ENCODE measurements at places on chromosomes 6 and 20. TPM values are rescaled to one million over a fixed set of nuclear protein-coding genes. Genes with fewer than 3 reads are reported as not detected.

HLA-DRA gene
- total RNA-seq = 375 TPM

LPA gene
- 1.3 TPM for total RNA-seq

MUC21 gene
- 7.1 TPM for total RNA-seq

RHAG gene
- 0.52 TPM for total RNA-seq

- no peak for DNase-seq
These were observed 26.1 kb upstream of the ZNF831 start for GRCh38 chr20:59137532-59137931.

DNA sequence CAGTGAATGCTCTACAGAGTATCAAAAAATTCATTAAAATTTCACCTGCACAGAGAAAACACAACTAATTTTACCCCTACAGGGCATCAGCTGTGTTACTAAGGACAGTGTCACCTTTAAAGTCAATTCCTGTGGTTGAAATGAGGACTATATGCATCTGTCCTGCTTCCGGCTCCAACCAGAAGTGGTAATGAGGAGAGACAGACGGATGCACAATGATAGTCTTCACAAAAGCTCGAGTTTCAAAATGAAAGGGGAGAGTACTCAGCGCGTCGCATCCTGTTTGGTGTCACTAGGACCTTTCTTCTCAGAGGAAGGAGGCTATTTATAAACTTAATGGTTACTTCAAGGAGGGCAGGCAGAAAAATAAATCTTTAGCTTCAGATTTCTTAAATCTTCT is 86.5 kb downstream of the LYRM4 start:
- no peak for DNase-seq

GRCh38 chr6:31572041-31572911 is at the start of gene LTA:
TSS of gene LTA (plus strand) at chr6:31572289. CDS start at chr6:31572743, 454 bp downstream.
- no peak for DNase-seq

- no peak for DNase-seq
These were observed 42.7 kb upstream of the AGPAT4 start for GRCh38 chr6:161316531-161316930.

- DNase-seq = no peak
These were observed 1.4 kb upstream of the SRXN1 start for GRCh38 chr20:654417-654750.

- peak; percentile 75 for DNase-seq
These were observed 33.3 kb upstream of the SLC22A16 start for GRCh38 chr6:110509617-110510241.

DNA sequence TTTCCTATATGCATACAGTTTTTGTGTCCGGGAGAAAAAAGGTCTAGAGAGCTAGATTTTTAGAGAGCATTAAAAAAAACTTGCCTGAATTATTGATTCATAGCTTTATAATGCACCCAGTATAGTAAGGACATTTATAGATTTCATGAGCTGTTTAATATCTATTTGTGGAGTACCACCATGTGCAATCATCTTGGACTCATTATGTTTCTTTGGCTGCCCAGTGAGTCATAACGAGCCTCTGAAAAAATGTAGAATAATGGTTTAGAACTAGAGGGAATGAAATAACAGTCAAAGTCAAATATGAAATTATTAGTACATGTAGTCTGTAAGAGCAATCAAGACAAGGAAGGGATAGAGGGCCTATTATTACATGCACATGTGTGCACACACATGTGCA is 350.0 kb downstream of the CD83 start:
- DNase-seq = no peak

- no peak for DNase-seq
These were observed 1.6 kb upstream of the SLC35B2 start for GRCh38 chr6:44258921-44259320.

DNA sequence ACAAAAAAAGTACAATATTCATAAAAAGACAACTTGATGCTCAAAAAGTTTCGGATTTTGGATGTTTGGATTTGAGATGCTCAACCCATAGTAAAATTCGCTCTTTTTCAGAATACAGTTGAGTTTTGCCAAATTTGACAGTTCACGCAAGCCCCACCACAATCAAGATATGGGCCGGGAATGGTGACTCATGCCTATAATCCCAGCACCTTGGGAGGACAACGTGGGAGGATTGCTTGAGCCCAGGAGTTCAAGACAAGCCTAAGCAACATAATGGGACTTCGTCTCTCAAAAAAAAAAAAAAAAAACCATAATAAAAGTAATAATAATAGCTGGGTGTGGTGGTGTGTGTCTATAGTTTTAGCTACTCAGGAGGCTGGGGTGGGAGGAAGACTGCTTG is 51.3 kb downstream of the PHF20 start:
- DNase-seq = no peak

DNA sequence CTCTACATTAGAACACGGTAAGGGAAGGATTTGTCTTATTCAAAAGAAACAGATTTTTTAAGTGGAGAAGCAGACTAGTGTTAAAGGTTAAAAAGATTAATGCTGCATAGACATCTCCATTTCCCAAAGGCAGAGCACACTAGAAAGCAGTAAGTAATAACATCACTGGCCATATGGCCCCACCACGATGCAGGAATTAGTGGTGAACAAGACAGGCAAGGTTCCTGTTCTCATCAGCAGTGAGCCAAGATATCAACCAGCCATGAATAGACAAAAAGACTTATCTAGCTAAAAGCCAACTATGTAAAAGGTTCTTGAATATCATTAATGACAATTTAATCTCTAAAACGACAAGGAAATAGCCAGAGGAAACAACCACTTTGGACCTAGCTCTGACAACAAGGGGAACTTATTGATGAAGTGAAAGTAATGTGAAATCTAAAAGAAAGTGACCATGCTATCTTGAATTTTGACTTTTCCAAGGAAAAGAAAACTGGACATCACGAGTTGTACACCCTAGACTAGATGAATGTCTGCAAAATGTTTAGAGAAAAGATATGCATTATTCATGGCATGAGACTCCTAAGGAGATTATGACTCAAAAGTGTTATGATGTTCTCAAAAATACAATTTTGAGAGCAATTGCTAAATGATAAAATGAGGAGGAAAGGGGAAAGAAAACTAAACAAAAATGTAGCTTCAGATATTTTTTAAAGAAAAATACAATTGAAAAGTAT is 157.9 kb upstream of the STXBP5 start:
- no peak for DNase-seq

GRCh38 chr6:75604294-75604693 is 2.6 kb downstream of the SENP6 start:
- no peak for DNase-seq

DNA sequence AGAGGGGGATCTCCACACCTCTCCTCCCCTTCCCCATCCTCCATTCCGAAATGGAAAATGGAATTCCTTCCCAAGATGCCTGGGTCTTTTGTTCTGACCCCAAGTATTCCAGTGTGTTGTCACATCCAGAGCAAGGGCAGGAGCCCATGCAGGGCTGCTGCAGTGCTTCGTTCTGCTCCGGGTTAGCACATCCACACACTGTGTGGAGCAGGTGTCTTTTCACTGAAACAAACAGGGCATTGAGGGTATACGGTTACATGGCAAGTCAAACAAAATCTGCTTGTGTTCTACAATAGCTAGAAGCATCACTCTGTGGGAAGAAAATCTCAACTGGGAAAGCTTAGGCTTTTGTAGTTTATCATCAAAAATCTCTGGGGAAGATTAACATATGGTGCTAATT is 56.9 kb downstream of the LYRM2 start:
- no peak for DNase-seq

GRCh38 chr6:79465381-79465780 is 71.8 kb downstream of the LCA5 start:
- no peak for DNase-seq

DNA sequence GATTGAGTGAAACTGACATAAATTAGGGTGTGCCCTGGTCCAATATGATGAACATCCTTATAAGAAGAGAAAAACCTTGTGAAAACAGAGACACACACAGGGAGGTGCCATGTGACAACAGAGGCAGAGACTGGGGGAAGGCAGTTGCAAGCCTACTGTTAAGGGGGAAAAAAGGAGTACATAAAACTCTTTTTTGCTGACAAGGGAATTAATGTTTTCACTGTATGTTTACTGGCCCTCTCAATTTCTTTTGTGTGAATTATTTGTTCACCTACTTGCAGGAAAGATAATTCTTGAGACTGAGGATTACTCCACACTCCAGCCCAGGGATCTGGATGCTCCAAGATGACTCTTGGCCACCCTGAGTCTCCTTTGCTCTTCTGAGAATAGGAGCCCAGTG is 12.1 kb upstream of the NRSN1 start:
- DNase-seq = no peak

DNA sequence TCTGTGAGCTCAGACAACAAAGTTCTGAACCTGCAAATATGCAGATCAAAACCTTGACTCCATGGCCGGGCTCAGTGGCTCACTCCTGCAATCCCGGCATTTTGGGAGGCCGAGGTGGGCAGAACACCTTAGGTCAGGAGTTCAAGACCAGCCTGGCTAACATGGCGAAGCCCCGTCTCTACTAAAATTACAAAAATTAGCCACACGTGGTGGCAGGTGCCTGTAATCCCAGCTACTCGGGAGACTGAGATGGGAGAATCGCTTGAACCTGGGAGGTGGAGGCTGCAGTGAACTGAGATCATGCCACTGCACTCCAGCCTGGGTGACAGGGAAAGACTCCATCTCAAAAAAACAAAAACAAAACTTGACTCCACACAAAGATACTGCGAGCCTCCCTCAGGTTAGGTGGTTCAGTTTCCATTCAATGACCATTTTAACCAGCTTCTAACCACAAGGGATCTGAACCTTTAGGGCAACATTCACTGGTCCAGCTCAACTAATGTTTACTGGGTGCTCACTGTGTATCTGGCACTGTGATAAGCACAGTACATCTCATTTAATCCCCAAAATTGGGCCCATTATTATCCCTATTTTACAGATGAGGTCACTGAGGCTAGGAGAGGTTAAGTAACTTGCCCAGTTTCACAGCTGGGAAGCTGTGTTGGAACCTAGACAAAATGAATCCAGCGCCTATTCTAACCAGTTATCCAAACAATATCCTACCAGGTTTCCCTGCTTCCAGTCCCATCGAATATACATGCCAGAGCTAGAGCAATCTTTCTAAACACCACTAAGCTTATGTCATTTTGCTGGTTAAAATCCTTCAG is 1.8 kb downstream of the SNRPB start:
- no peak for DNase-seq

DNA sequence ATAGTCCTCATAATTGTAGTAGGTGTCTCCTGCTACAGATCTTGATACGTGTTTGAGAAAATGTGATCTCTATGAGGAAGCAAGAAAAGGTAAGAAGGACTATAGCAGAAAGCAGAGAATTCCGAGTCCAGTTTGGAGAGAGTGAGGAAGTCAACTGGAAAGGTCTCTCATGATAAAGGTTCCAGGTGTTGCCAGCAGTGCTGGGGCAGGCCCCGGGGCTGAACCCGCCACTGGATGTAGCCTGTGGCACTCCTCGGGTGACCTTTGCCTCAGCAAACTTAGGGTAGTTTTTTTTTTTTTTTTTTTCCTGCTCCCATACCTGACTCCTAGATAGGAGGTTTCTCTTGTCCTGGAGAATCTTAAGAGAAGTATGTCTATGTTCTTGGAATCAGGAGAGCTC is 62.8 kb downstream of the FAM120B start:
- no peak for DNase-seq

- no peak for DNase-seq
These were observed 6.9 kb upstream of the SAMD3 start for GRCh38 chr6:130229645-130230044.
